ENCODE measurements at places on chromosomes 2 and 18.

GRCh38 chr2:235666213-235666781 lies 172.5 kb downstream of the AGAP1 start:
- DNase-seq, result no peak

GRCh38 chr2:56185582-56186046 lies 1.8 kb downstream of the CCDC85A start:
- no peak for DNase-seq

DNA sequence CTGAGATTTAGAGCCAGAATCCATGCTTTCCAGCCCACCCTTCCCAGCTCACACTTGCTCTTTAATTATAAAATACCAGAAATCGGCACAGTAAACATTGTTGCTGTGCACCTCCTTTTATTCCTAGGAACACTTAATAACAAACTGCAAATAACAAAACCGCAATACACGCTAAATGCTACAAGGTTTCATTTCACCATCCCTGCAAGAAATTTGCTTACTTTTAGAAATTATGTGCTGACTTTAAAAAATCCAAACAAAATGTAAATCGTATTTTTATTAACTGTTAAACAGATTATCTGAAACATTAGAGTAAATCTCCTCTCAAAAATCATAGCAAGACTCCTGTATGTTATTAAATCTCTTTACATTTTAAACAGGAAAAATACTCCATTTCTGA lies 79.3 kb downstream of the TCF4 start:
- no peak for DNase-seq

GRCh38 chr2:11862049-11862448 lies 115.6 kb downstream of the LPIN1 start:
- no peak for DNase-seq

GRCh38 chr2:181954538-181954883 lies 31.1 kb upstream of the PPP1R1C start:
- no peak for DNase-seq

DNA sequence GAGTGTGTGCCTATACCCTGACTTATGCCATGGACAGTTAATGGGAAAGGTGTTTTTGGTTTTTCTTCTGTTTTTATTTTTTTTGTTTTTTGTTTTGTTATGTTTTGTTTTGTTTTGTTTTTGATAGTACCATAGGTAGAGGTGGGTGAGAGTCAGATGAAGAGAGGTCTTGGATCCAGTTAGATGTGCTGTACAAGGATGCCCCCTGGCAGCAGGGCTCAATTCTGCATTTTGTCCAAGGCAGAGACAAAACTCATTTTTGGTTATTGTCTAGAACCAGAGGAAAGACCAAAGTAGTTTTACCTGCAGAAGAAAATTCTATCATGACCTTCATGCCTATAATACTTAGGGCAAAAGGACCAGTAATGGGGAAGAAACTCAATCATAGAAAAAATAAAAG lies 48.5 kb downstream of the SLC5A7 start:
- no peak for DNase-seq

GRCh38 chr2:240135706-240136012 lies 446 bp downstream of the COPS9 start:
- DNase-seq, result no peak

DNA sequence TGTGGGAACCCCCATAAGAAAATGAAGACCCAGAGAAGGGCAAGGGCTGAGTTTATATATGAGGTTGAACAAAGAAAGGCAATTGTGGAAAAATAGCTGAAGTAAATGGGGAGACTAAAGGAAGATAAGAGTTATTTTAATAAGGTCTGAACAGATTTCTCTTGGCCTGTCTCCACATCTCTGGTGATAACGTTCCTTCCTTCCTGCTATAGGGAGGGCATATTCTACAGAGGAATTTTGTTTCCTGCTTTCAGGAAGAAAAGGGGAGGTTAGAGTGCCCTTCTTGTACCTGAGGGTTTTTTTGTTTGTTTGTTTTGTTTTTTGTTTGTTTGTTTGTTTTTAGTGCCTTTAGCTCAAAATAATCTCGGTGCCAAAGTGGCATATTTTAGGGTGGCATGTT lies 31.6 kb downstream of the MOGAT1 start:
- DNase-seq, result no peak

GRCh38 chr18:78571831-78572347 lies 407.7 kb upstream of the SALL3 start:
- no peak for DNase-seq

GRCh38 chr2:50606860-50607259 lies 425.1 kb downstream of the NRXN1 start:
- DNase-seq, result no peak

- DNase-seq, result no peak
These were observed 8.0 kb upstream of the CDK15 start for GRCh38 chr2:201798252-201798913.

DNA sequence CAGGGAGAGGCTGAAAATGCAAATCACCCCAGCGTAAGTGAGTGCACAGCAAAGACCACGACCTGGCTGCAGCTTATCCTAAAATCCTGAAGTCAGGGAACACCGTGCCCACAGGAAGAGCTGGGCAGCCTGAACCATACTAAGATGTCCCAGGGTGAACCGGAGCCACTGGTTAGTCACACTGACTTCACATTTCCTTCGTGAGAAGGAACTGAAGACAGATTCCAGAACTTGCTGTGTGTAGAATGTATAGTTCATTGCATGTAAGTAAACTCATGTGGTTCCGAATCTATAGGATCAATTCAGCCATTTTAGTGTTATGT lies 84.6 kb upstream of the NDUFV2 start:
- no peak for DNase-seq

DNA sequence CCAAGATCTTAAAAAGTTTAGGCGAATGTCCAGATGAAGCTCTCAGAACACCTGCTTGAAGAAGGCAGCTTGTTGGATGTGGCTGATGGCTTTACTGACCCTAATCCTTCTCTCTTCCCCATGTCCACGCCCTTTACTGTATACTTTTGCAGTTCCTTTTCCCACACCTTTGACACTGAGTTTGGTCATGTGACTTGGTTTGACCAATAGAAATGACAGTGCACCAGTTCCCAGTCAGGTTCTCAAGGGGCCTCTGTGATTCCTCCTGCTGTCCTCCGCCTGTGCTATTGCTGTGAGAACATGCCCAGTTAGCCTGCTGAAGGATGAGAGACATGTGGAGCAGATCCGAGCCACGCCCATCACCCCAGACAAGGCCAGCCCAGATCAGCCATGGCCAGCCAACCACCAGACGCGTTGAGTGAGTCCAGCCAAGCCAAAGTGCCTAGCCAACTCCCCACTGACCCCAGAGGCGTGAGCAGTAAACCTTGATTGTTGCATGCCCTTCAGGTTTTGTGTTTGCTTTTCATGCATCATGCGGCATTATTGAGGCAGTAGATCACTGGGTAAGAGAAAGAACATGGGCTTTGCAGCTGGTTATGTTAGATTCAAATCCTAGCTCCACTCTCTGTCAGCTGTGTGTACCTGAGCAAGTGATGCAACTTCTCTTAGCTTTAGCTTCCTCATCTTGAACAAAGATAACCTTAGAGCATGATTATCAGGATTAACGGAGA lies 258.0 kb upstream of the SIX2 start:
- DNase-seq, result no peak

GRCh38 chr2:28976584-28976983 lies 4.5 kb upstream of the TOGARAM2 start:
- DNase-seq, result no peak

DNA sequence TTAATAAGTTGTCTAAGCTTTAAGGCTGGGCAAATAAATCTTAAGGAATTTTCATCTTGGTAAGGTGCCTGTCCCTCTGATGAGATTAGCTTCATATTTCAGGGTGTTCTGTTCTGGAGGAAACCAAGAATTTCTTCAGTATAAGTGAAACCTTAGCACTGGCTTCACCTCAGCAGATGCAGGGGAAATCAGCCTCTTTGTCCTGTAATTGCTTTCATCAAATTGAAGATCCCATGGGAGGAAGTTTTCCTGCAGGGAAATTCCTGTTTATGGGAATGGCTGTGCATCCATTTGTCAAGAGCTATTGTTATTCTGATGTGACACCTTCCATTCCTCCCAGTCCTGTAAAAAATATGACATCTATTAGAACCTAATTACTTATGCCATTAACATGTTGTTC lies 174.5 kb downstream of the PTPRM start:
- DNase-seq, result no peak

- DNase-seq, result no peak
These were observed 158.6 kb upstream of the STK17B start for GRCh38 chr2:196329959-196330358.

DNA sequence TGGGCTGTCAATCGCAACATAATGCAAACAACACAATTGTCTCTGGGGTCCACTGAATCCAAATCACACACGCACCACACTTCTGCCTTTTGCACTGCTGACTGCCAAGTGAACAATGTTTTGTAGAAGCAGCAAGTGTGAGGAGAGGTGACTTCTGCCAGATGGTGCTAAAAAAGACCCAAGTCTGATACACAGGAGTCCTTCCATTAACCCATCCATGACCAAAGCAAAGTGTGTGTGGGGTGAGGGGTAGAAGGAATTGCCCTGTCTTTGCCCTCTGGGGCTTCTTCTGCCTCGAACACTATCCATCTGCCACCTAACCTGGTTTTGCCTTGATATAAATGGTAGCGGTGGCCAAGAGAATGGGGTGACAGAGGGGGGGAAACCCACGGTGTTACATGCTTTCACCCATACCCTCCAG lies 50.0 kb downstream of the C2orf42 start:
- no peak for DNase-seq

DNA sequence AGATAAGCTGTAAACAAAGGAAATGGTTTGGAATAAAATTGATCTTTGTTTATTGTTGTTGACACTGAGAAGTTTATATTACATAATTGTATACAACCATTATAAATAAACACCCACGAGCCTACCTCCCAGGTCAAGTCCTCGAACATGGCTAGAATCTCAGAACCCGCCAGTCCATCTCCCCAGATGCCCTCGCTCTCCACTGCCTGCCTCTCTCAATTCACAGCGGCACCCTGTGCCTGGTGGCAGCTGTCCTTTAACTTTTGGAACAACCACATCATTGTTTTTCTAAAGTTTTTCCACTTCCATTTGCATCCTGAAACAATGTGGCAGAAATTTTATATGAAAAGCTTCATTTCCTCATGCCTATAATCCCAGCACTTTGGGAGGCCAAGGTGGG lies 52.2 kb upstream of the OTOS start:
- no peak for DNase-seq

DNA sequence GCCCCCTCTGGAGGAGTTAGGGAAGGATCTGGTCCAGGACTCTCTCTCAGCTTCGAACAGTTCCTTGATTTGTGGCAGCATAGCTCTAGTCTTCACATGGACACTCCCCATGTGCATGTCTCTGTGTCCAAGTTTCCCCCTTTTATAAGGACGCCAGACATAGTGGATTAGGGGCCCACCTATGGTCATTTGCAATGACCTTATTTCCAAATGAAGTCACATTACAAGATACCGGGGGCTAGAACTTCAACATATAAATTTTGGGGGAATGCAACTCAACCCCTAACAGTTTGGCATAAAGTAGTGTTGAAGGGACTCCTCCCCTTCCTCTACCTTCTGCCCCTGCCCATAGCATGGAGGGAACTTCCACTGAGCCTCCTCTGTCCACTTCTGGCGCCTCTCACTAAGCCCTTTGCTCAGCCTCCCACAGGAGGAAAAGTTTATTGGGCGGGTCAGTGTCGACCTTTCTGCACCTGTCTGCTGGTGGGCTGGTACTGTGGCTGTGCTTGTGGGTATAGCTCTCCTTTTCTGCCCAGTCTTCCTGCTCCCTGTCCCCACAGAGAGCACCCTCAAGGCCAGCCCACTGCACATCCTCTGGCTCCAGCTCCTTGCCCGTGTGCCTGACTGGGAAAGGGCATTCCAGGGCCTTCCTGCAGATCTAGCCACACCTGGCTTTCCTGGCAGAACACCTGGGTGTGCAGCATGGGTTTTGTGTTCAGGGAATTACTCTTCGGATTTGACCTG lies 5.5 kb downstream of the FABP1 start:
- no peak for DNase-seq

- DNase-seq, result no peak
These were observed 40.9 kb upstream of the ATP6V1B1 start for GRCh38 chr2:70894765-70895164.

DNA sequence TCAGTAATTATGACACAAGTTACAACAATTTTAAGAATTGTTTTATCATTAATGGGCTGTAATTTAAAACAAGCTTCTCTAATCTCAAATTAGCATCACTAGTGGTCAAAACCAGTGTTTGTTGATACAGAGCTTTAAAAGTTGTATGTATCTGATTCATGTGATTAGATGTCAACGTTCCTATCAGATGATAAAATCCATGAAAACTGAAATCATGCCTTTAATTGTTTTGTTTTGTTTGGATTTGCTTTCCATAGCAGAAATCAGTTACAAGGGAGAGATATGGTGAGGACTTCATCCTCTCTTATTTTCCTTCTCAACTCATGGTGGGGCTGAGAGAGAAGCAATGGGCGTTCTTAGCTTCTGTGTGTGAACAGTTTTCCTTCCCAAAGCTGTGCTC lies 469.6 kb downstream of the PID1 start:
- DNase-seq, result no peak
